KG1 (cell line): ENCODE measurements at places on chromosomes 3 and 15.
A peak's percentile ranks its signal among the peaks of the same experiment; 100 is the strongest.

DNA sequence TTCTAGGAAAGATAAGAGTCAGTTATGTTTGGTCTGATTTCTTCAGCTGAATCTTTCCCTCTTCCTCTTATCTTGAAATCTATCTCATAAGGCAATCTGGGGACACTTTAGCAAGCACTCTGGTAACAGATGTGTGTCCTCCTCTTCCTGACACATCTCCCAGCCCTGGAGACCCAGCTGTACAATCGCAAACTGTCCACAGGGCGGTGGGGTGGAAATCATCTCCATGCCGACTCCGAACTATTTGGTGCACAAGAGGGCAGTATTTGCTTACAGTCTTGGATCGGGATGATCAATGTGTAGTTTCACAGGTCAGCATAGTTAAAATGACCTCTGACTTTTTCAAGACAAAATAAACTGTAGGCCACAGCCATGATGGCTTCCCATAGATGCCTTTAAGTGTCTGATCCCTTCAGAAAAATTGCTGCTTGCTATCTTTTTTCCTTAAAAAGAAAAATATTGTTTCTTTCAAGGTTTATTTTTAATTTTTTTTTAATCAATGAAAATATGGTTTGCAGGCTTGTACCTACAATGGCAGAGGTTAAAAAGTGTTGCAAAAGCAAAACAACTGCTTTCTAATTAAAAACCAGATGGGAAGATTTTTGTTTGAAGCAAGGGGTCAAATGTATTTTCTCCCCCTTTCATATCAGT is 17.7 kb downstream of the EEFSEC start:
- peak; percentile 40 for DNase-seq

- DNase-seq = no peak
Observed at GRCh38 chr15:36658898-36659639, 79.6 kb downstream of the CDIN1 start.

- no peak for DNase-seq
Observed at GRCh38 chr3:79506751-79507150, 261.0 kb downstream of the ROBO1 start.

DNA sequence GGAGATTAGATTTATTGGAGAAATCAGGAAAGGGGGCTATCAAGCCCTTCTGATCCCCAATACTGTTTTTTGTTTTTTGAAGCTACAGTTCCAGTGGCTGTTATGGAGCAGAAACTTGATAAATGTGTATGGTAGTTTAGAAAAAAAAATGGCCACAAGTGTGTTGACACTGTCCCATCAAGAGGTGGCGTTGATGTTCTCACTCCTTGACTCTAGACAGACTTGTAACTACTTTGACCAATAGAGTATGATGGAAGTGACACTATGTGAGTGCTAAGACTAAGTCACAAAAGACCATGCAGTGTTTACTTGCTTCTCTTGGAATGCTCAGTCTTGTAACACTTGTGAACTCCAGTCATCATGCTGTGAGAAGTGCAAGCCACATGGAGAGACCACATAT is 356.7 kb downstream of the PDCD6IP start:
- no peak for DNase-seq

DNA sequence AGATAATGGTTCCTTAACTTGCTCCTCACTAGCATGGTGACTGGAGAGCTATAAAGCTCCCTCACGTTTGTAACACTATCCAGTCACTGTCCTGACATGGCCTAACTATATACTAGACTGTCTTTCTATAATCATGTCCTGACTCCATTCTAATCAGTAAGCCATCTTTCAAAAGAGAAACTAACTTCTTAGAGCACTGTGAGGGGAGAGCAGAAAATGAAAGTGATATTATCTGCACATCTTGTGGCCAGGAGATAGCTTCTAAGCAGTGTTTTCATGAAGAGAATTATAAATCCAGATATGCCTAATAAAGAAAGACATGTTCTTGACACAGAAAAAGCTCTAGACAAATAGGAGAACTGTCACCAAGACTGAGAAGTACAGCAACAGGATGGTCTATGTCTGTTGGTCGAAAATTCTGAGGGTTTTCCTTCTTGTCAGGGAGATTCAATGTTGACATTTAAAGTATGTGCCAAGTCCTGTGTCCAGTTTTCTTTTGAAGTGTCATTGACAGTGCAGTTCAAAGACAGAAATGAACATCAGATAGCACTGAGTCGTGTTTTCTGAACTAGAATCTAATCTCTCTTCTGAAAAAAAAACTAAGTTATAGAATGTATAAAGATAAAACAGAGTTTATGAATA is 230.6 kb upstream of the PEX5L start:
- no peak for DNase-seq

DNA sequence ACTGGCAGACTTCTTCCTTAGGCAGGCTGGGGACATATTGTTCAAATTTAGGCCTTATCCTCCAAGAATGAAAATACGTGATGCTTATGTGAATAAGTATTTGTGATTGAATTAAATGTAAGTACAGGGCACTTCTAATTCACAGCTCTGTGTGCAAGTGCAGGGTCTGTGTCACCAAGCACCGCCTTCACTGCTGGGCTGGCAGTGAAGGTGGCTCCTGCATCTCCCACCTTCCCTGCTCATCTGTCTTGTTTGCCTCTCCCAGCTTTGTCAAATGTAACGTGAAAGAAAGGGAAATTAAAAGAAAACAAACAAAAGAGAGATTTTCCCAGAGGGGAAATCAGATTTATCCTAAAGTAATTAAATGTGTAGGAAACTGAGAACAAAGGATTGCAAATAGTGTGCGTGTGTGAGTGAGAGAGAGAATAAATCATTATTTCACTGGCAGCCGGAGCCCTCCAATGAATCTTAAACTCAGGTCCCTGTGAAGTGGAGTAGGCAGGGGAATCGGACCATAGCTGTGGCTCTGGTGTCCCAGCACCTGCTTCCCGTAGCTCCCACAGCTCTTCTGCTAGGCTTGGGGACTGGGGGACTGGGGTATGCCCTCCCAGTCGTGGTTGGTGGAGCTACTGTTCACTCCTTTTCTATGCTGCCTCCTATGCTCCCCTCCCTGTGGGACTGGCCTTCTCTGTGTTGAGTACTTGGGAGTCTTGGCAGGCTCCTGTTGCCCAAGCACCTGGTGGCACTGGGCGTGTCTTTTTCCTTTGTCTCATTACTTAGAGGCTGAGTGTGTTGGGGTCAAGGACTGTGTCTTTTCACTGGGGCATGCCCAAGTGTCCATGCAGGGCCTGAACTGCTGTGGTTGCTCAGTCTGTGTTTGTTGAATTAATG is 222.2 kb downstream of the EPHB1 start:
- DNase-seq = no peak
